Suppressor macrophage treated with lipopolysaccharide for 4 hours (primary cell): ENCODE measurements at places on chromosomes 12 and 14.

GRCh38 chr12:6250343-6250742 lies 50.1 kb downstream of the CD9 start:
- DNase-seq, result no peak

DNA sequence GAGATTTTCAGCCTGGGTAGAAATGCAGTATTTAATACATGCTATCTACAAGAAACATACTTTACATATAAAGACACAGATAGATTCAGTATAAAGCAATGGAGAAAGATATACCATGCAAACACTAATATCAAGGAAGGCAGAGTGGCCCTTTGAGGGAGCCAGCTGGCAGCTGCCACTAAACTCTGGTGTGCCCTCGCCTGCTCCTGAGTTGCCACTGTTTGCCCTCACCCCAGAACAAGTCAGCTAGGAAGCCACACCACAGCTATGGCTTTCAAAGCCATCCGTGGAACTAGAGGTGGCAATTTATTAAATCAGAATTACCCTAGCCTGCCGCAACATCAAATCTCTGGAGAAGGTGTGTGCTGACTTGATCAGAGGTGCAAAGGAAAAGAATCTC lies 18.3 kb downstream of the PXN start:
- DNase-seq, result no peak

- DNase-seq, result no peak
Observed at GRCh38 chr12:67274186-67274585, 5.0 kb downstream of the CAND1 start.

GRCh38 chr12:75135026-75135425 lies 74.6 kb downstream of the KCNC2 start:
- no peak for DNase-seq
